Effector memory CD4-positive, alpha-beta T cell (primary cell): ENCODE measurements at places on chromosomes 12 and 14.

- no peak for DNase-seq
These were observed 19.0 kb downstream of the ASB2 start for GRCh38 chr14:93957333-93957710.

DNA sequence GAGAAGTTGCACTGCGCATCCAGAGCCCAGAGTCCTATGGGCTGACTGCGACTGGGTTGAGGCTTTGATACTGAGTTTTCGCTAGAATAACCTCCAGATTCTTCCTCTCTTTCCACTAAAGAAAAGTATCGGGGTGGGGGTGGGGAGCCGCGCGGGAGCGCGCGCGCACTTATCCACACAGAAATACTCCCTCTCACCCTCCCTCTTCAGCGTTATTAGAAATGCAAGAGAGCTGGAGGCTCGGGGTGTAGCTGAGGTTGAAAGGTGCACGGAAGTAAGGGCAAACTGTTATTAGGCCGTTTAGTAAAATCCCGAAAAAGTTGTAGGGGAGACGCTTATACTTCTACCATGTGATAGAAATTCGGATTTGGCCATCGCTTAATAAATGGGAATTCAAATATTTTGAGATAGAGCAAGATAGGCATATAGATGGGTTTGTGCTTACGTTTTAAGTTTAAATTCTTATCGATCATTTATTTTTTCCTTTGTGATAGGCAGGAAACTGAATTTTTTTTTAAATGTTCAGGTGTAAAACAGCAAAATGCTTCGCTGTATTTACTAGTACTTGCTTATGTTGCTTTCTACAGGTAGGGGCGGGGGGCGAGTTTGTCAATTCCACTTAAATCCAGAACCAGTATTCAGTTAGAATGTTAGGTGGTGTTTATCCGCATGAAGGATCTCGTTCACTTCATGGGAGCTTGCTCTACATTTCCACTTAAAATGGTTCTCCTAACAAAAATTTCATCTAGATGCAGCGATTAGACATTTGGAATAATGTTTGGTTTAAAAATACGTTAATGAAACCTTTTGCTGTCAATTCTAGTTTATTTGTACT is 1.1 kb downstream of the ARHGAP5 start:
- DNase-seq: no peak

- no peak for DNase-seq
These were observed 80.8 kb downstream of the PAPOLA start for GRCh38 chr14:96582995-96583394.

DNA sequence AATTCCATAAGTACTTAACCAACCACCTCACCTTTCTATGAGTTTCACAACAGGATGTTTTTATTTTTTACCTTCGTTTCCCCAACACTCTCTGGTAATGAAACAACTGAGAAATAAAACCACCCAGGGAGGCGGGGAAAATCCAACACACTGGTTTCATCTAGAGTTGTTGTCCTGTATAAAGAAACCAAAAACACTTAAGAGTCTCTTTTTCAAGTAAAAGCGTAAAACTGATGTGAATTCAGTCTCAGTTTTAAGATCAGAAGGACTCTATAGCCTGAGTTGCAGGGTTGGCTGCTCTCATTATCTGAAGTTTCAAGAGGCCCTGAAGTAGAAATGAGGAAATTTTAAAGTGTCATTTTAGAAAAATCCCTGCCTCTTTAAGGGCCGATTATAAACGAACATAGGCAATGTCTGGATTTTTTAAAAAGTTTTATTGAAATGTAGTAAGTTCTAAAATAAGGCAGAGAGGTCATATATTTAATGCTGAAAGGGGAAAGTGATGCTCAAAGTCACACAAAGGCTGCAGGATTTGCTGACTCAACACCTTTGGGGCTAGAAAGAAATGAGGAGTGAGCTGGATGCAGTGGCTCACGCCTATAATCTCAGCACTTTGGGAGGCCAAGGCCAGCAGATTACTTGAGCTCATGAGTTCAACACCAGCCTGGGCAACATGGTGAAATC is 27.2 kb downstream of the HIGD1C start:
- DNase-seq: no peak
